ENCODE measurements at places on chromosomes 3 and 15.

DNA sequence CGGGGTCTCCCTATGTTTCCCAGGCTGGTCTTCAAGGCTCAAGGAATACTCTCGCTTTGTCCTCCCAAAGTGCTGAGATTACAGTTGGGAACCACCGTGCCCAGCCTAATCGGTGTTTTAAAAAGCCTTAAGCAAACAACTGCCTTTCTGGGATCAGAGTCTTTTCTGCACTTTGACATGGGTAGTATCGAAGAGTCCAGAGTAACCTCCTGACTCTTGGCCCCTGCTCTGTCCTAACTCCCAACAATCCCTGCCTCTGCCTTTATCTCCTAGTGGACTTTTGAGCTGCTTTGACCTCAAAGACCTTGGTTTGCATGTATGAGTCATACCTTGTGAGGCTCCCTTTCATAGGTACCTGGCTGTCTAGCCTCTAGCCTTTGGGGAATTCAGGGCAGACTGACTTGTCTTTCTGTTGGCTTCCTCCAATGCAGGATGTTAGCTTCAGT lies 21.0 kb upstream of the HACD2 start:
- DNase-seq = no peak

DNA sequence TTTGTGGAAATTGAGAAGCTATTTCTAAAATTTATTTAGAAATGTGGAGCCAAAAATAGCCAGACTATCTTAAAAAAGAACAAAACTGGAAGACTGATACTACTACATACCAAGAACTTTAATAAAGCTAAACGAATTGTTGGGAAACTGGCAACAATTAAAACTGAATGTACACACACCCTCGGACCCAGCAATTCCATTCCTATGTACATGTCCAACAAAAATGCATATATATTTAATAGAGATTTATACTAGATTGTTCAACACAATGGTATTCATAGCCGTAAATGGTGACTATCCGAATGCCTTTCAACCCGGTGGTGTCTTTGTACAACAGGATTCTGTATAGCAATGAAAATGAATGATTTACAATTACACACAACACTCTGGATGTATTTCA lies 136.5 kb upstream of the RASGRP1 start:
- no peak for DNase-seq

DNA sequence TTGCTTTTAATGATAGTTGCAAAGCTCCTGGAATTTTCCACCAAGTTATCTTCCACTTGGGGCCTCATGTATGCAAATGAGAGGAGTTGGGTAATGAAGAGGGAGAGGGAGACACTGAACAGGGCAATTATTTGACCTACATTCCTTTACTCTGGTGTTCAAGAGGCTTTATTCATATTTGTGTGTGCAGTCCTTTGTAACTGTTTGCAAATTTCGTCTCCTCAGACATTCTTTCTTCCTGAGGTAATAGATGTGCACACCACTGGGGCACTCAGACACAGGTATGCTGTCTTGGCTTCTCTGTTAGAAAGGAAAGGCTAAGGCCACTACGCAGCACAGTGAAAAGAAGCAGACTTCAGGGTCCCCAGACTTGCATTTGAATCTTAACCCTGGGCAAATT lies 189.7 kb upstream of the IL12A start:
- no peak for DNase-seq

DNA sequence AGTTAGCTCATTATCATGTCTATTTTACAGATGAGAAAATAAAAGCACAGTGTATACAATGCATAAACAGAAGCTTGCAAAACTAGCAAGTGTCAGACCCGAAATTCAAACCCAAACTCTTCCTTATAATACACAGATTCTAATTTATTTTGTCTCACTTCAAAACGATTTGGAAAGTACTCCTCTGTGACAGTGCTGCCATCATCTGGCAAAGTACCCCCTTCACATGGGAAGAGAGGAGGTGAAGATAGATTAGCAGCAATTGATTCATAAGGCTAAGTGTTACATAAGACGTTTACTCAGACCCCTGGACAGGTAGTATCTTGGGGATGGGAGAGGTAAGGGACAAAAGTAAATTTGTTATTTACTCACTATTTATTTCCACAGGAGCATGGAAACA lies 744.0 kb upstream of the SGO1 start:
- DNase-seq = no peak

DNA sequence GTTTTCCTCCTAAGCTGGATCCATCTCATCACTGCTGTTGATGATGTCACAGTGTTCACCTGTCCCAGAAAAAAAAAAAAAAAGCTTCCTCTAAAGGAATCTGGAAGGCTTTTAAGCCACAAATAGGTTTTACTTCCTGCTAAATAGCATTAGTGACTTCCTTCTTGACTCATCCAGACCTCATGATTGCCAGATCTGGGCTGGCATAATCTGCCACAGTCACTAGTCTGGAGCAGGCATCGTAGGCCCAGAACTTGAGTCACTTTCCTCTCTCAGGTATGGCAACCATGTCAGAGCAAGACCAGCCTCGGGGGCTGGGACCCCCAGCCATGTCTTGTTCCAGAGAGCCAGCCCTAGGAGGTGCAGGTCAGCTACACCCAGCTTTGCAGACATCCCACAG lies 266.5 kb upstream of the CADM2 start:
- DNase-seq = no peak

GRCh38 chr3:53554559-53555067 lies 60.2 kb downstream of the CACNA1D start:
- no peak for DNase-seq

DNA sequence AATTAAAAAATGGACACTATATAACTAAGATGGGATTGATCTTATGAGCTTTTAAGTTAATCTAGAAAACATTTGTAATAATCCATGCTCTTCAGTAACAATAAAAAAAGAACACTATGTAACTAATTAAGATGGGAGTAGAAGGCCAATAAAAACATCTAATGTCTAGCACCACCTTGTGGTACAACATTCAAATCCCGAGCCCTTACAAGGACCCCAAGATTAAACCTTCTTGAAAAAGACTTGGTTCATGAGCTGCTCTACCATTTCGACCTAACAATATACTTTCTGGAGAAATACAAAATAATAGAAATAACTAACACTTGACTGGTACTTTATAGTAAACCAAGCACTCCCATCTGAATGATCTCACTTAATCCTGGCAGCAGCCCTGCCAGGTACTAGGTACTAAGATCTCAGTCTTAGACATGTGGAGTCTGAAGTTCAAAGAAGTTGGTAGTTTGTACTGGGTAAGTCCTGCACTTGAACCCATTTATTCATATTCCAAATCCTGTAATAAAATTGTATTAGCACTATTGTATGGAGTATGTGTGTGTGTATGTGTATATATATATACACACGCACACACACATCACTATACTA lies 21.8 kb downstream of the METTL6 start:
- peak; percentile 59 for DNase-seq

DNA sequence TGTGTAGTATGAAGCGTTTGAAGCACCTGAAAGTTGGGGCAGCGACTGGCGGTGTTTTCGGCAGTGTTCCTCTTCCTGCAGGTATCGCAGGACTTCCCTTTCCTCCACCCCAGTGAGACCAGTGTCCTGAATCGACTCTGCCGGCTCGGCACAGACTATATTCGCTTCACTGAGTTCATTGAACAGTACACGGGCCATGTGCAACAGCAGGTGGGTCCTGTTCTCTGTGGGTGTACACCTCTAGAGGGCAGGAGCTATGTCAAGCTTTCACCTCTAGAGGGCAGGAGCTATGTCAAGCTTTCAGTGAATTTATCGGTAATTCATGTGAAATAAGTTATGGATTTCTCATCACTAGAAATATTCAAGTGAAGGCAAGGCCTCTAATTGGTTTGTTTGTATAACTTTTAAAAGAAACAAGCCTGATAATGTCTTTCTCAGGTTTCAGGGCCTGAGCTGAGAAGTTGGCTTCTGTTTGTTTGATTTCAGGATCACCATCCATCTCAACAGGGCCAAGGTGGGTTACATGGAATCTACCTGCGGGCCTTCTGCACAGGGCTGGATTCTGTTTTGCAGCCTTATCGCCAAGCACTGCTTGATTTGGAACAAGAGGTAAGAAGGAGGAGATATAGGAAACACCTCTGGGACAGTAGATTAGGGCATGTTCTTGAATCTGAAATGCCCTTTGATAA lies 5.3 kb downstream of the TUBGCP4 start:
- DNase-seq = peak; percentile 10

DNA sequence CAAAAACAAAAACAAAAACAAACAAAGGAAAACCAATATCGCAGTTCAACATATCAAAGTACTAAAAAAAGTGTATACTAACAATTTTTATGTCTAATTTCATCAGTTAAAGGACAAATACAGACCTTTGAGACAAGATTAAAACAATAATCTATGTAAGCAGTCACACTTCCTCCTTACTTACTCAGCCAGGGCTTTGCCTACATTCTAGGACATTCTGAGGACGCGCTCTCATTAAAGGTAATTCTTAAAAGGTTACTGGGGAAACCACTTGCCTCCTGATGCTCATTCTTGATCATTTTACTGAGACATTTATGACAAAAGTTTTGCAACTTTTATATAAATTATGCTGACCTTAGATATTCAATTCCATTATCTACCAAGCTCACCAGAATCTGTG lies 93.4 kb downstream of the CBLB start:
- DNase-seq = no peak

DNA sequence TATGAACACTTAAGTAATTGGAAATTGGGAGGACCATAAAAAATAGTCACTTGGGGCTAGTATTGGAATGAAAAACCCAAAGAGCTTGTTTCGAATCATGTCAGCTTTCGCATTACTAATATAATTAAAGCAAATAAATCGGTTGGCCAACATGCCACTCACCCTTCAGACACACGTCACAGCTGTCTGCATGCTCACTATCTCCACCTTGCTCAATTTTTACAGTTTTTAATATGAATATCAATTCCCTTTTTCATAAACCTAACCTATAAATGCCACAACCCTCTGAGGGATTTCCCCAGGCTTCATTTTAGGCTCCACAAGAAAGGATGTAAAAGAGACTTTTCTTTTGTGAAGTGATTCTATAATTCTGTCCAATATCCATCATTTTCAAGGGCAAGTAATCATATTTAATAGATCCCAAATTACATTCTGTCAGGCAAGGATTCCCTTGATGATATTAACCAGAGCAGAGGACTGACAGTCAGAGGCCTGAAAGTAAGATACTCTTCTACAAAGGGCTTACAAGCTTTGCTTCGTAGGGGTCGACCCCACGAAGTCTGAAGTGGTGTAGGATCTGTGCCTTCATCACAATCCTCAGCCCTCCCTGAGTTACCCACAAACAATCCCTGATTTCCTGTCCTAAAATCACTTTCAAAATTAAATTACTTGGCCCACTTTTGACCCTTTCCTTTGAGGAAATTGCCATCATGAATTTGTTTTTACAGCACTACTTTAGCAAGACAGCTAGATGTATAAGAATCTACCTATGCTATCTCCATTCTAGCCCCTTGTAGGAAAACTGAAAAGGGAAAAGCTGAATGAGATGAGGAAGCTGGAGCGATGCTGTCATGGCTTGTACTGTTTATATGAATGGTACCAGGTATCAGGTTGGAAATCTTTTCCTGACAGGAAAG lies 44.5 kb downstream of the NANOGP8 start:
- DNase-seq = no peak

- DNase-seq = no peak
Observed at GRCh38 chr3:102233881-102234280, 200.9 kb upstream of the ZPLD1 start.

DNA sequence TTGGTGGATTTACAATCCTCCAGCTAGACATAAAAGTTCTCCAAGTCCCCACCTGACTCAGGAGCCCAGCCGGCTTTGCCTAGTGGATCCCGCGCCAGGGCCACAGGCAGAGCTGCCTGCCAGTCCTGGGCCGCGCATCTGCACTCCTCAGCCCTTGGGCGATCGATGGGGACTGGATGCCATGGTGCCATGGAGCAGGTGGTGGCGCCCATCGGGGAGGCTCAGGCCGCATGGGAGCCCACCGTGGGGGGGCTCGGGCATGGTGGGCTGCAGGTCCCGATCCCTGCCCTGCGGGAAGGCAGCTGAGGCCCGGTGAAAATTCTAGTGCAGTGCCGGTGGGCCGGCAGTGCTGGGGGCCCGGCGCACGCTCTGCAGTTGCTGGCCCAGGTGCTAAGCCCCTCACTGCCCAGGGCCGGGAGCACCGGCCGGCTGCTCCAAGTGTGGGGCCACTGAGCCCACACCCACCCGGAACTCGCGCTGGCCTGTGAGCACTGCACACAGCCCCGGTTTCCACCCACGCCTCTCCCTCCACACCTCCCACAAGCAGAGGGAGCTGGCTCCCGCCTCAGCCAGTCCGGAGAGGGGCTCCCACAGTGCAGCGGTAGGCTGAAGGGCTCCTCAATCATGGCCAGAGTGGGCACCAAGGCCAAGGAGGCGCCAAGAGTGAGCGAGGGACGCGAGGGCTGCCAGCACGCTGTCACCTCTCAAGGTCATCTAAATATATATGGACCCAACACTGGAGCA lies 38.8 kb upstream of the IGSF11 start:
- DNase-seq = no peak

DNA sequence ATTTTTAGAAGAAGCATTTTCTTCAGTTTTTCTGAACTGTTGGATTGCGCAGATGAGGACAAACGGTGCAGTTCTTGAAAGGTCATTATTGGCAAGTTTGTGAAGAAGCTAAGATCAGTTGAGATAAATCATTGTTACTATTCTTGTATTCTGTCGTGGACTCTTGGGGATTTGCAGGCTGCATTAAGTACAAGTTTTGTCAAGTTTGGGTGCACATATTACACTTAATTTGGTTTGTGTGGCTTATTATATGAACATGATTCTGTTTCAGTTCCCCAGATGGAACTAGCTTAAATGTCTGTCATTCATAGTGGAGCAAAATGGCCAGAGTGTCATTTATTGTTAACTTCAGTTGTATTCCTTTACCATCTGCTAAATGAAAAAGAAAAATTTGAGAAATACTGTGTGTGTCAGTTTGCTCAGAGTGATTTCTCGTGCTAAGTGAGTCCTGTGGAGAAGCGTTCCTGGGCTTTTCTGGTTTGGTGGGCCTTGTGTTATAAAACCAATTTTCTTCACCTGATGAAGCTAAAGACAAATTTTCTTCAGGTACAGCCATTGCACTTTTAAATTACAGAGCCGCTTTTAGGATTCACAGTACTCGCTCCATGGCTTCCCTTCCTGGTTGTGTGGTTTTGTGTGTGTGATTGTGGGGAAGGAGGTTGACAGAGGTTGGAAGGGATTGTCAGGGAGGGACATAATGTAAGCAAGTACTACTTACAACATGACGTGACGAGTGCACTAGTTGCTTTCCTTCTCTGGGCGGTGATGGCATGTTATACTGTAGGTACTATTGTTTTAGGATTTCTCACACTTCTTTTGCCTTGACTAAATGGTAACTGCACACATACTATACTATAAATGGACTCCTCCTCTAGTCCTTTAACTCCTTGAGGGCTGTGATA lies 1.7 kb downstream of the AKAP13 start:
- DNase-seq = no peak

DNA sequence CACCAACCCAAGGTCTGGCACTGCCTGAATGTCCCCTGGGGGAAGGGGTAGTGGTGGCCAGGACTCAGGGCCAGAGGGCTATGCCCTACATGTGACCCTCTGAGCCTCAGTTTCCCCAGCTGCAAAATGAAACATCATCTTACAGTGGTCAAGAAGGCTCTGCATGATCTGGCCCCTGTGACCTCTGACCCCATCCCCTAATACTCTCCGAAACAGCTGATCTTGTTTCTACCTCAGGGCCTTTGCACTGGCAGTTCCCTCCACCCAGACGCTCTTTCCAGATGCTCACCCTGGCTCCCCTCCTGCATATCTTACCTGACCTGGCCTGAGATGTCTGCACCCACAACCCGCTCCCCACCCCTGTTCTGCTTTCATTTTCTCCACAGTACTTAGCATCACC lies 21.8 kb downstream of the PLXND1 start:
- DNase-seq = no peak

GRCh38 chr3:46091741-46092701 lies 64.7 kb upstream of the XCR1 start:
- DNase-seq = no peak
